ENCODE measurements at places on chromosomes 16 and 17.

- DNase-seq: no peak
Observed at GRCh38 chr16:64910356-64910755, 211.5 kb downstream of the CDH11 start.

DNA sequence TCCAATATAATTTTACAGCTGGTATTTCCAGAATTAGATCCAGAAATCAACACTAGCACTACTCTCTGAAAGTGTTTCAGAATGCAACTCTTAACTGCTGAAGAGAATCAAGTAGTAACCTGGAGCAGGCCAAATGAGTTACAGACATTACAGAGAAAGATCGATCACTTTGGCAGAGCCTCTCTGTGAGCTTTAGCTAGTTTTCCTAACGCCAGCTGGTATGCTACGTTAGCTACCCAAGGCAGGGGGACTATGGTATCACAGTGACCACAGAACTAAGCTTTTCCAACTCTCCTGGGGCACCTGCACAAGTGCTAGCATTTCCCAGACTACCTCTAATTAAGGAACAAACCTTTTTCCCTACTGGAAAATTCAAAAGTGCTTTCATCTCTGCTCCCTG is 30.4 kb downstream of the TRAF4 start:
- DNase-seq: no peak

- DNase-seq: no peak
Observed at GRCh38 chr16:47626246-47626645, 165.1 kb downstream of the PHKB start.

GRCh38 chr16:4564661-4565267 is 8.6 kb downstream of the C16orf96 start:
- DNase-seq: no peak

DNA sequence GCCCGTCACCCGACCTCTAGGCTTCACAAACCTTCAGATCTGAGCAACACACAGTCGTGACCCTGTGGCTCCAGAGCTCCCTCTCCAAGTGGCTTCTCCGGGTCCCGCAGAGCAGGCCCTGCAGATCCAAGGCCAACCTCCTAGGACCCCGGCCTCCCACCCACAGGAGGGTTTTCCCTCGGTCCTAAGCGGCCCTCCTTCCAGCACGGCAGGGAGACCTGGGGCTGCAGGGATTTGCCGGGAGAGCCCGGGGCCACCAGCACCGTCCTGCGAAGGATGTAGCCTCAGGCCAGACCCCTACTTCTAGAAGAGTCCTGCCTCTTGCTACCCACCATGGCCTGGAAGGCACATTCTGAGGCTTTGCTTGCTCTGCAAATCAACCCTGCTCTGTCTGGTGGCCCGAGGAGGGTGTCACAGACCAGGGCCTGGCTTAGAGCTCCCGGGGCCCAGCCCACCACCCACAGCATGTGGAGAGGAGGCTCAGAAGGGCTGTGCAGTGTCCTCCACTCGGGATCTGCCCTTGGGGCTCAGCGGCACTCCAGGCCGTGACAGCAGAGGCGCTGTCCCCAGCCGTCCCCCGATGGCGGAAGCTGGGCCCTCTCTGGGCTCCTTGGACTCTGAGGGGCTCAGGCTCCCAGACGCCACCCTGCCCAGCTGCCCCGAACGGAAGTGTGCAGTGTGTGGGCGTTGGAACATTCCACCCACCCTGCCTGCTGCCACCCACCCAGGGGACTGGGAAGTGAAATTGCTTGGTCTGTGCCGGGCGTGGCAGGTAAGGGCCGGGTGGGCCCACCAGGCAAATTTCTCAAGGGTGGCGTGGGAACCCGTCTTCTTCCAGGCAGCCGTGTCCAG is 28.8 kb upstream of the ACSF3 start:
- no peak for DNase-seq

GRCh38 chr17:58968426-58969061 is 138.1 kb downstream of the TRIM37 start:
- no peak for DNase-seq

DNA sequence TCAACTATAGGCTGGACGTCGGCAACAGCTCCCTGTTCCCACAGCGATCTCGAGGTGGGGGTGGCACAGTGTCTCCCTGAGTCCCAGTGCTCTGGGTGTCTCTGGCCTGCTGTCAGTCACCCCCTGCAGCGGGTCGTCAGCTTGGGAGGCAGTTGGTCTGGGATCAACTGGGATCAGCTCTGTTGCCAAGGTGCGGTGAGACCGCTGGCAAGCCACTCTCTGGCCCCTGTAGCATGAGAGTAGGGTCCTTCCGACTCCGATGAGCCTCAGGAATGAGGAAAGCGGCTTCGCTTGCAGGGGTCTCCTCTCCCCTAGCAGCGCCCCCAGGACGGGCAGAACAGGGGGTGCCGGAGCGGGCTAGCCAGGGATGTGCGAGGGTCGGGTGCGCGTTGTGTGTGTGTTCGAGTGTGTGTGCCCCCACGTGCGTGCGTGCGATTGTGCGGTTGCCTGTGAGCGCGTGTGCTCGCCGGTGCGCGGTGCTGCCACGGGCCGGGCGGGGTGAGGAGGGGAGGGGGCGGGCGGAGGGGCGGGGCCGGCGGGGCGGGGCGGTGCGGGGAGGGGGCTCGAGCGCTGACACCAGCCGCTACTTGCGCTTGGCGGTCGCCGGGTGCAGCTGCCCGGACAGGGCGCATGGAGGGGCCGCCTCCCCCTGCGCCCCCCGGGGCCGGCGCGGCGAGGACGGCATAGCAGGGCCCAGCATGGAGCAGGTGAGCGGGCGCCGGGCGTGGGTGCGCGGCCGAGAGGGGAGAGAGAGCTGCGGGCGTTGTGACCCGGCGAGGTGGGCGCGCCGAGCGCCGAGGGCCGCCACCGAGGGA is 9.4 kb upstream of the ARHGAP23 start:
- DNase-seq: no peak

- DNase-seq: no peak
Observed at GRCh38 chr16:49332589-49333258, 40.9 kb upstream of the C16orf78 start.

GRCh38 chr16:85428168-85428898 is 184.8 kb upstream of the GSE1 start:
- DNase-seq: no peak

- DNase-seq: no peak
Observed at GRCh38 chr17:39823407-39824054, 40.6 kb downstream of the IKZF3 start.

- no peak for DNase-seq
Observed at GRCh38 chr17:81200695-81201580, 21.8 kb downstream of the CEP131 start.

DNA sequence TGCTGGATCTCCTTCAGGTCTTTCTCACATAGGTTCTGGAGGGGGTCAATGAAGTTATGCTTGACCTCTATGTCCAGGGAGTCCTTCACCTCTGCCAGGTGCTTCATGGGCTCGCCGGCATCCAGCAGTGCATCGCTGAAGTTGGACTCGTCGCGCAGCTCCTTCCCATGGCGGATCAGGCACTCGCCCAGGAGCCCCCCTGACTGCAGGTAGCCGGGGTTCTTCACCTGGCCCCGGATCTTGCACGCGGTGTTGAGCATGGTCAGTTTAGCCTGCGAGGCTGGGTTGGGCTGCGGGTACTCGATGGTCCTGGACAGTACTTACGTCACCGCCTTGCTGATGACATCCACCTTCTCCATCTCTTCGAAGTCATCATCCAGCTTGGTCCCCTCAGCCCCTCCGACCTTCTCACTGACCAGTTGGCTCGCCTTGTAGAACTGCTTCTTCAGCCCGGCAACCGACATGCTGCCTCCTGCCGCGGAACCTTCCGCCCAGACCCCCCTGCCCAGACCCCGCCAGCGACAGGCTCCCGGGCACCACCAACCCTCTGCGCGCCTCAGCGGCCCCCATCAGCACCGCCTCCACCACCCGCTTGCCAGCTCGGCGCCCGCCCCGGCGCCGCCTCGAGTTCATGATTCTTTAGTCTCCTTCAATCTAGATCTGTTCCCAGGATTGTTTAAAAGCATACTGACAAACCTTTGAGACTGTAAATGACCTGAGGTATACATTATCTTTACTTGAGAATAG is 99.8 kb downstream of the KPNA2 start:
- DNase-seq: no peak

GRCh38 chr16:81431554-81432353 is 12.9 kb upstream of the CMIP start:
- DNase-seq: no peak

- DNase-seq: no peak
Observed at GRCh38 chr16:991773-992172, 10.2 kb downstream of the SOX8 start.

DNA sequence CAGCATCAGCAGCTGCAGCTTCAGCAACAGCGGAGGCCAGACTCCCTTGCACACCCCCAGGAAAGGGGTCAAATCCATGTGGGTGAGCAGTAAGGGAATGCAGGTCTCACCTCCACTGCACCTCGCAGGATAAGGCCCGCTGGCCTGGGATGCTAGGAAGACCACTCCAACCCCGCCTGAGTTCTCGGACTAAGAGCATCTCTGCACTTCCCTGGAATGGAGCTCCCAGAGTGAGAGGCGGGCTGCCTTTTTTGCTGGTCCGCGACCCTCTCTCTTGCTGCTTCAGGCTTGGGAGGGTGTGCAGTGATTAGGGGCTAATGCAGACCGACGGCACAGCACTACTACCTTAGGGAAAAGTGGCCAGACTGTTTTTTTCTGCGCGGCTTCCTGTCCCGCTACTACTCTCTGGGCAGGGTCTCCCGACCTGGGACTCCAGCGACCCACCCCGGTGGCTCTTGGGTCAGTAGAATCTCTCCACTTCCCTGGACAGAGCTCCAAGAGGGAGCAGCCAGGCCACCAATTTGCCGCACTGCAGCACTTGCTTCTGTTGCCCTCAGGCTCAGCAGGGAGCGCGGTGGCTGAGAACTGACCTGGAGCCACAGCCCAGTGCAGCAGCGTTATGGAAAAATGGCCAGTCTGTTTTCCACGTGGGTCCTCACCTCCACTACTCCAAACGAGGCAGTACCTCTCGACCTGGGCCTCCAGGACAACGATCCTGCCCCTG is 480.4 kb downstream of the CDH8 start:
- no peak for DNase-seq

GRCh38 chr16:75572864-75573542 is 6.8 kb downstream of the GABARAPL2 start:
- no peak for DNase-seq

DNA sequence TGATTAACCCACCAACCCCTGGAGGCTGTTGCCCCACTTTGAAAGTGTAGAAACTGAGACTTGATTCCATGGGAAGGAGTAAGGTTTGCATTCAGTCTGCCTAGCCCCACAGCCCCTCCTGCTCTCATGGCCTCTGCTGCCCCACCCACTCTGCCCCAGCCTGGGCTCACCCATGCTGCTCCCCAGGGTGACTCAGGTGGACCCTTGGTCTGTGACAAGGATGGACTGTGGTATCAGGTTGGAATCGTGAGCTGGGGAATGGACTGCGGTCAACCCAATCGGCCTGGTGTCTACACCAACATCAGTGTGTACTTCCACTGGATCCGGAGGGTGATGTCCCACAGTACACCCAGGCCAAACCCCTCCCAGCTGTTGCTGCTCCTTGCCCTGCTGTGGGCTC is 6.5 kb downstream of the PRSS41 start:
- no peak for DNase-seq

GRCh38 chr16:78672779-78673556 is 573.5 kb downstream of the WWOX start:
- no peak for DNase-seq

DNA sequence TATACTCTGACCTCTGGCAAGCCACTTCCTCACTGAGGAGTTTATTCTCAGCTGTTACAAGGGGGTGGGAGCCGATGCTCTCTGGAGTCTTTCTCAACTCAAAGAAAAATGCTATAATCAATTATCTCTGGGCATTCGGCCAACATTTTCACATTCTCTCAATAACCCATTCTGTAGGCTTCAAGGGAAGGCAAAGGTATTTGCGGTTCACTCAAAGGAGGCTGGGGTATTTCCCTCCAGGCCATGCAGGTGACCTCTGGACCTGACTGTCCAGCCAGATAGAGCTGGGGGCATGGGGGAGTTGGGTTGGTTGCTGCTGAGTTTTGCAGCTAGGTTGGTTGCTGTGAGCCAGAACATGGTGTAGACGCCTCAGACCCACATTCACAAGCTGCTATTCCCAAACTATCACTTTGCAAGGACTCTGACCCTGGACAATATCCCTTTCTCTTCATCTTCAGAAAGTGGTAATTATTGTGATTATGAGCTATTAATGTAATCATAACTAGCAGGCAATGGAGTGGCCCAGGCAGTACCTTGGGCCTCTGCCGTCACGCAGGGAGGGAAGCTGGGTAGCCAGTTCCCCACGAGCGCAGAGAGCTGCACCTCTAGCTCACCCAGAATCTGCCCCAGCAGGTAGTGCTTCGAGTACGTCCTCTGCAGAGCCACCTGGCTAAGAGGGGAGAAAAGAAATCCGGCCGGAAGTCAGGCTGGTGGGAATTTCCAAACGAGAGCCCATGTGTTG is 42.1 kb downstream of the AIPL1 start:
- DNase-seq: no peak

GRCh38 chr17:69012895-69013805 is 47.6 kb downstream of the ABCA9 start:
- DNase-seq: no peak

- DNase-seq: no peak
Observed at GRCh38 chr16:1919327-1919998, 1.2 kb upstream of the HS3ST6 start.

DNA sequence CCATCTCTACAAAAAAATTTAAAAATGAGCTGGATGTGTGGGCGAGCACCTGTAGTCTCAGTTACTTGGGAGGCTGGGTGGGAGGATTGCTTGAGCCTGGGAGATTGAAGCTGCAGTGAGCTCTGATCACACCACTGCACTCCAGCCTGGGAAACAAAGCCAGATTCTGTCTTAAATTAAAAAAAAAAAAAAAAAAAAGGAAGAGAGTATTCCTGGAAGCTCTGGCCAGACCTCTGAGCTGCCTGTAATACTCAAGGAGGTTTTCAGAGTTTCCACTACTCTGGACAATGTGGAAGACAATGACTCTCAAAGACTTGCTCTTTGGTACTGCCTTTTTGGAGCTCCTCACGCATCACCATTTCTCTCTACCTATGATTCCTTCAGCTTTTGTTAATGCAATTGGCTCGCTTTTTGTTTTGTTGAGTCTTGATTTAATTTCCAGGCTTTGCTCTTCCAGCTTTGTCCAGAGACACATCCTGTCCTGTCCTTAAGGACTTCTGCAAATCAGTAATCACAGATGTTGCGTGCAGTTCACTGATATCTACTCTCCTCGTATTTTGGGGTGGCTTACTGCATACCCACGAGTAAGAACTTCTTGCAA is 10.8 kb downstream of the CHD9 start:
- no peak for DNase-seq

GRCh38 chr17:35545150-35545549 is 7.7 kb upstream of the SLFN12L start:
- DNase-seq: no peak

DNA sequence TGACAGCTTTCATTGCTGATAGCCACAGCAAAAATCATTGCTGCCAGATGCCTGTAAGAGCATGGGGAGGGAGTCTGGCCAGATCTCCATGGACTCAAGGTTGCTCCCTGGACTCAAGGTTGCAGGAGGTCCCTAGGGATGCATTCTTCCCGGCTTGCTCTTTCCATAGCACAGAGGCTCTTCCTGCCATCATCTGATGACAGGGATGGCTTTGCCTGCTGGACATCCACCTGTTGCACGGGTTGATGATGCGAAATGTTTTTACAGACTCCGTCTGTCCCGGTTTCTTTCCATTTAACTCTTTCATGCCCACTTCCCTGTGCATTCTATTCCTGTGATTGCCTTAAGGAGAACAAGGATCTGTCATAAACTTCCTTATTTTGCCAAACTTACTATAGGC is 115.6 kb upstream of the HSBP1 start:
- no peak for DNase-seq

- no peak for DNase-seq
Observed at GRCh38 chr17:67068999-67069398, 24.6 kb downstream of the CACNG1 start.

All from cortex of kidney (tissue), 1 donor.